ENCODE measurements at places on chromosomes 2 and 18.
A peak's percentile ranks its signal among the peaks of the same experiment; 100 is the strongest.

GRCh38 chr2:110116033-110116710 lies 550 bp upstream of the MALL start:
- DNase-seq, result no peak

- DNase-seq, result no peak
Measured at GRCh38 chr2:159187106-159187505, 99.4 kb downstream of the WDSUB1 start.

GRCh38 chr2:213640738-213641425 lies 356.6 kb downstream of the SPAG16 start:
- no peak for DNase-seq

DNA sequence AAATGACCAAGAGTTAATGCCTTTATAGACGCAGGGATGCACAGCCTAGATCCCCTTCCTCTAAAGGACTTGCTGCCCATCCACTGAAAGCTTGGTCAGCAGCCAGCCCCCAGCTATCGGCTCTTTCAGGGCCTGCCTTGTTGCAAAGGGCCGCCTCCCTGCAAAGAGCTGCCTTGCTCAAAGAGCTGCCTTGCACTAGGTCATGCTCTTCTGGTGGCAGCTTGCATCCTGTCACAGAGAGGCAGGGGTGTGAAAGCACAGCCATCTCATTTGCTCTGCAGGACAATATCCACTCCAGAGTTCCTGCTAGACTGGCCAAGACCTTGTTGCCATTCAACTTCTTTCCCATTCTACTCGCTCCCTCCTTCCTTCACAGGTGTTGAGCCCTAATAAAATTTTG lies 137.1 kb downstream of the MCFD2 start:
- no peak for DNase-seq

DNA sequence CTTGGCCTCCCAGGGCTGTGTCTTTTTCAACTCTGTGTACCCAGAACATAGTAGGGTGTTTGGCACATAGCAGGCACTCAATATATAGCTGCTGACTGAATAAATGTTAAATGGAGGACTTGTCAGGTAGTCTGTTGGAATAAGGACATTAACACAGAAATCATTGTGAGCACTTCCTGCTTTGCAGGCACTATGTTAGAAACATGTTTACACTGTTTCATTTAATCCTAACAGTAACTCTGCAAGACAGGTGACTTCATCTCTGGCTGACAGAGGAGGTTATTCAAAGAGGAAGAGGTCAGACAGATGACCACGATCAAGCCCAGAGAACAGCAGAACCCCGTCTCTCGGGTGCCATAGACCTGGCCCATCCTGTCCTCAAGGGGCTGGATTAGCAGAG lies 28.0 kb upstream of the PIEZO2 start:
- no peak for DNase-seq

DNA sequence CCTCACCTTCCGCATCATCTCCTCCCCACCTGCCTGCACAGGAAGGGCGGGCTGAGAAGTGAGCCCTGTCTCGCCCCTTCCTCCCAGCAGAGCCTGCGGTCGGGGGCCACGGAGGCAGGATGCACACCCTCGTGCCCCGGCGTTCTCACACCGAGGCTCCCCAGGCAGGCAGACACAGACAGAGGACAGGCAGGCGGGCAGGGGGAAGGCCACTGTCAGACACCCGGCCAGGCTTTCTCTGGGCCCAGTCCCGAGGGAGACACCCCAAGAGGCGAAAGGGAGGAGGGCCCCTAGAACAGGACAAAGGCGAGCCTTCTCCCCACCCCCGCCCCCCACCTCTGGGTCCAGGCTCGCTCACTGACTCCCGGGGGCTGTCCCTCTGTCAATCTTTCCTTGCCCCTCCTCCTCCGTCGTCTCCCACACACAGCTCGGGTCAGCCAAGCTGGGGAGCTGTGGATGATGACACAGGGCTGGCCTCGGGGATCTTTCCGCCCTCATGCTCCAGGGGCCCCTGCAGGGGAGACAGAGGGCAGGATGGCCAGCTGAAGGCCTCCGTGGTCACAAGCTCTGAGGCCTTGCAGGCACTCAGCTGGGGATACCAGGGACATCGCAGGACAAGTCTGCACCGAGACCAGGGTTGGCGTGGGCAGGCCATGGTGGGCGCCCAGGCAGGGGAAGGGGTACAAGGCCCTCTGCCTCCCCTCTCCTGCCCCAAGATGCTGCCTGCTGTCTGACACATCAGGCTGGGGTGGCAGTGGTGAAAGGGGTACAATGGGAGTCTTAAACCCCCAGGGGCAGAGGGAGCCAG lies 24.9 kb downstream of the BIN1 start:
- peak; percentile 62 for DNase-seq

DNA sequence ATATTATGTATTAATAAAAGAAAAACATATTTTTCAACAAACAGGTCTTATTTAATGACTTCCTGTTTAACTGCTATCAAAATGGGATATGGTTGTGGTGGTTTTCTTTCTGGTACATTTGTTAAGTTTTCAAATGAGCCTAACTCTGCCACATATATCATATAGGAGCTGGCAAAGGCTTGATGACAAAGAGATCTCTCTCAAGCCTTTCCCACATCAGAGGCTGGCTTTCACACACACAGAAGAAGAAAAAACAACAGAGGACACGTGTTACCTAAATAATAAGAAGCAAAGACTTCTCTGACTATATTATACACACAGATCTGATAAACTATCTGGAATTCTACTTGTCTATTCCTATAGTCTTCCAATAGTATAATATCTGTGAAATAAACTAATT lies 46.1 kb downstream of the CFAP36 start:
- DNase-seq, result no peak

GRCh38 chr2:169734169-169734847 lies 676 bp downstream of the KLHL23 start:
- peak; percentile 48 for DNase-seq

GRCh38 chr2:70710038-70710690 lies 57.8 kb downstream of the ADD2 start:
- no peak for DNase-seq

- no peak for DNase-seq
Measured at GRCh38 chr2:232260075-232260474, 118.5 kb upstream of the ALPP start.

- no peak for DNase-seq
Measured at GRCh38 chr2:72156872-72157271, 9.2 kb upstream of the CYP26B1 start.

- no peak for DNase-seq
Measured at GRCh38 chr18:74689251-74689650, 91.6 kb downstream of the ZNF407 start.

DNA sequence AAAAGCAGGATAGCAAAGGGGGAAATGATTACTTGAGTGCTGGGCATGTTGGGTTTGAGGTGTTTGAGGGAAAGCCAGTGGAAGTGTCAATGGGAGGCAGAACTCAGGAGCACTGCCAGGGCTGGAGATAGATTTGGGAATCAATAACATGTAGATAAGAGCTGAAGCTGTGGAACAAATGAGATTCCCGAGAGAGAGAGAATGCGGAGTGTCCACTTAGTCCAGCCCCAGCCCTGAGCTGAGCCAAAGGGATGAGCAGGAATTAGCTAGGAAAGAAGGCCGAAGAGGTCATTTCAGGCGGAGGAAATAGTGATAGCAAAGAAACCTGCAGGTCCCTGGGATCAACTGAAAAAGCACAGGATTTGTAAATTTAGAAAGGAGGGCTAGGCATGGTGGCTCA lies 21.2 kb upstream of the YES1 start:
- no peak for DNase-seq

DNA sequence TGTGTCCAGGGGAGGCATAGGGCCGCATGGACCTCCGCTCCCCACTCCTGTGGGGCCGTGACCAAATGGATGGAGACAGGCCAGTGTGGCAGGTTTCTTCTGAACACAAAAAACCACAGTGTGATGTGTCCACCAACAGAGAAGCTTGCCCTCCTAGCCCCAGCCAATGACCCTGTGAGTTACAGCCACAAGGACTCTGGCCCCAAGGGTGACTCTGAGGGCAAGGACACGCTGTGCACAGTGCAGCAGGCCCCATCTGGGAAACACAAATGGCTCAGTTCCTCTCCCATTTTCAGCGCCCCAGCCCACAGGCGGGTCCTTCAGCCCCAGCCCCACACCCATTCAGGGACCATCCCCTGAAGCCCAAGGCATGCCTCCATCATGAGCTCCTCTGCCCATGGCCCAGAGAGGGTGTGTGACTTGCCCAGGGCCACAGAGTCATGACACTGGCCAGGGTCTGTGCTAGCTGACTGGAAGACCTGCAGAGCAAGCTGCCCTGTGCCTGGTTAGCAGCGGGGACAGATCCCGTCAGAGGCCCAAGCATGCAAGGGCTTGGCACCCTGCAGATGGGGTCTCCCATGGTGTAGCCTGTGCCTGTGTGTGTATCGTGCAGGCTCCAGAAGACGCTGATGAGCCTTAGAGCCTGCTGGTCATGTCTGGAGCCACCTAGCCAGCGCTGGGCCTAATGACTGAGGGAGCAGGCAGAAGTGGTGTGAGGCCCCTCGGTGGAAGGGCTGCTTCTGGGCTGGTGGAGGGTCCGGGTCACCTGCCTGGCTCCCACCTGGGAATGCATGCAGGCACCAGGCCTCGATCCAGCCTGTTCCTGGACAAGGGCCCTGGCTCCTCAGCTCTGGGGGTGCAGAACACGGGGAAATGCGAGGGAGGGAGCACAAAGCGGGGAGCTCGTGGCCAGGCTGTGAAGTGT lies 47.7 kb downstream of the HS6ST1 start:
- DNase-seq, result no peak

- DNase-seq, result no peak
Measured at GRCh38 chr2:54261537-54261936, 5.5 kb upstream of the TSPYL6 start.

GRCh38 chr2:109438773-109439389 lies 174.9 kb downstream of the SEPTIN10 start:
- DNase-seq, result no peak

DNA sequence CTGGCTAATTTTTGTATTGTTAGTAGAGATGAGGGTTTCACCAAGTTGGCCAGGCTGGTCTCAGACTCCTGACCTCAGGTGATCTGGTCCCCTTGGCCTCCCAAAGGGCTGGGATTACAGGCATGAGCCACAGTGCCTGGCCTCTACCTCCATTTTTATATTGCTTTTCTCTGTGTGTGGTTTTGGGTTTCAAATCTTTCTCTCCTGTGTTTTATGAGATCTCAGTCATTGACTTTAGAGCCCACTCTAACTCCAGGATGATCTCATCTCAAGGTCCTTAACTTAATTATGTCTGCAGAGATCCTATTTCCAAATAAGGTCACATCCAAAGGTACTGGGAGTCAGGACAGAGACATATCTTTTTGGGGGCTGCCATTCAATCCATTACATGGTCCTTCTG lies 24.7 kb downstream of the ARL4C start:
- DNase-seq, result no peak

DNA sequence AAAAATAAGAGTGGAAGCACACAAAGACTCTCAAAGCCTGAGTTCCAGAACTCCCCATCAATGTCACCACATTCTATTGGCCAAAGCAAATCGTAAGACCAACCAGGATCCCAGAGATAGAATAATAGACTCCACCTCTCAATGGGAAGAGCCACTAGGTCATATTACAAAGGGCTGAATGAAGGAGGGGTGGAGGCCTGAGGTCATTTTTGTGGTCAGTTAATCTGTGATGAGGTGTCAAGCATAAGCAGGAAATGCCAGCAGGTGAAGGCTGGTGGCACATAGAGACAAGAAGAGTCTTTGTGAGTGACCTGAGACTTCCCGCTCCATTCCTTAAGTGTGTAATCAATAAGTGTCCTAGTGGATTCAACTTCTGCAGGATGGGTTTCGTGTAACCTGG lies 144.3 kb downstream of the TFCP2L1 start:
- no peak for DNase-seq

- DNase-seq, result no peak
Measured at GRCh38 chr2:201093573-201093972, 21.8 kb downstream of the NDUFB3 start.

- DNase-seq, result no peak
Measured at GRCh38 chr2:225318440-225318839, 81.1 kb upstream of the NYAP2 start.

- DNase-seq, result no peak
Measured at GRCh38 chr18:78699499-78699898, 280.1 kb upstream of the SALL3 start.

- no peak for DNase-seq
Measured at GRCh38 chr2:69584127-69584889, 59.2 kb downstream of the AAK1 start.

DNA sequence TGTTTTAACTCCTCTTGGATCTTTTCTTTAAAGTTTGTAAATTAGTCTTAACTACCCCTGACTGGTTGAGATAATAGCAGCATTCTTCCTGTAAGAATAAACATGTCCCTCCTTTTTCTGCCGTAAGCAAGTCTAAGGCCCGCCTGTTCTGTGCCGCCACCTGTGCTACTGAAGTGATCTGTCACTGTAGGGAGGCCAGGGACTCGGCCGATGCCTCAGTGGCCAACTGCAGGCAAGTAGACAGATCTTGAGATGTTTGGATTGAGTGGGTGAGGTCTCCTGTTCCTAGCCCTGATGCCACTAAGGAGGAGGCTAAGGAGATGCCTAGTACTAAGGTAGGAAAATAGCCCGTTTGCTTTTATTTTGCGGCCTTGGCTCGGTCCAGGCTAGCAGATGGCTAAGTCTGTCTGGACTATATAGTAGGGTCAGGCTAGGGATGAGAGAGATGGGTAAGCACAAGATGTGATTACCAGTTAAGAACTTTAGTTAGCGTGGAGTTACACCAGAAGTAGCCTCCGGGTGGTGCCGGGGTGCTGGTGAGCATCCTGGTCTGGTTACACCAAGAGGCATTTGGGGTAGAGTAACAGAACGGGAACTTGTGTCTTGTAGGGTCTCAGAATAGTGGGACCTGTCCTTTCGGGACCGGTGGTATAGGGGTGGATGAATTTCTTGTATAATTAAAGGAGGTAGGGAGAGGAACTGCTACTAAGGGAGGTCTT lies 584.2 kb downstream of the SUCLG1 start:
- DNase-seq, result no peak

- no peak for DNase-seq
Measured at GRCh38 chr2:54602736-54603322, 120.6 kb upstream of the EML6 start.

DNA sequence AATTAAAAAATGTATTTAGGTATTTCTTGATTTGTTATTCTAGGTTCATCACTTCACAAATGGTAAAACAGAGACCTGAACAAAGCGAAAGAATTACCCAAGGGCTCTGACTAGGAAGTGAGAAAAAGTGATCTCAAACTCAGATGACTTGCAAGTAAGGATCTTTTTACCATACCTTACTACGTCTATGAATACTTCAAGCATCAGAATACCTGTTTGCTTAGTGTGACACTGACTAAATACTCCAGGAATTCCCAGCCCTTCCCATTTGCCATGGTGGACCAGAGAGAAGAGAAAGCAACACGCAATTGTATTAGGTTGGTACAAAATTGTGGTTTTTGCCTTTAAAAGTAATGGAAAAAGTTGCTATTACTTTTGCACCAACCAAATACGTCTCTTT lies 35.8 kb upstream of the FIGN start:
- DNase-seq, result no peak

DNA sequence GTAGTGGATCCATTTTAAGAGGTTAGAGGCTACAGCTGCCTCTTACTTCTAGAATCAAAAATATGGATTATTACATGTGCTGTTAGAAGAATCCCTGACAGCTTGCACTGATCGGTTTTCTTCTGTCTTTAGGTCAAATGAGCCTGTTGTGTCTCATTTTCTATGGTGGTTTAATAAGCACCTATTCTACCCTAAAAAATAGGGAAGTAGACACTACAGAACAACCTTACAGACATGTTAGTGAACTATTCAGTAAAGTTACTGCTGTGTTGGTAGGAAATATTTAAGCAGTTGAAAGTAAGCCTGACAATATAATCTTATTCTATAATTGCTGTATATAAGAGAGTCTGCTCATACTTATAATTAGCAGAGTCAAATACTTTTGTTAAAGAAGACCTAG lies 168.5 kb upstream of the NOSTRIN start:
- DNase-seq, result no peak
